ENCODE measurements at places on chromosomes 6 and 20.

GRCh38 chr20:46539113-46539512 lies 11.3 kb downstream of the OCSTAMP start:
- DNase-seq: no peak

DNA sequence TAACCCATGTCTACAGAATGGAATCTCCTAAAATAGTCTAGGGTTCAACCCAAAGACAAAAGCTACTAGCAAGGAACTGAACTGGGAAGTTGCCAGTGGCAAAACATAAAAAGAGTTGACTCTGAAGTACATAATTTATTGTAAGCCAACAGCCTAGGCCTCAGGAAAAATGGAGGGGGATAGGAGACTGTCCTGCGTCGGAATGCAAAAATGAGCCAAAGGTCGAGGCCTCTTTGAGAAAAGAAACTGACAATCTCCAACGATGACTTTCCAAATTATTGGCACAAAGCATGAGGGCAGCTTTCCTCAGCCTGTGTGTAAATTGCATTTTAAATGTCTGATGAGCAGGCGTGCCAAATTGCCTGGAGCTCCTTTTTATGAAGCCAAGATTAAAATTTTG lies 2.1 kb downstream of the COL12A1 start:
- DNase-seq: peak; percentile 30

GRCh38 chr6:47303861-47304260 lies 5.8 kb downstream of the TNFRSF21 start:
- DNase-seq: no peak

- DNase-seq: no peak
These were observed 642 bp downstream of the NKX2-2 start for GRCh38 chr20:21513181-21513663.

GRCh38 chr6:133548423-133549159 lies 307.4 kb downstream of the EYA4 start:
- peak; percentile 65 for DNase-seq

DNA sequence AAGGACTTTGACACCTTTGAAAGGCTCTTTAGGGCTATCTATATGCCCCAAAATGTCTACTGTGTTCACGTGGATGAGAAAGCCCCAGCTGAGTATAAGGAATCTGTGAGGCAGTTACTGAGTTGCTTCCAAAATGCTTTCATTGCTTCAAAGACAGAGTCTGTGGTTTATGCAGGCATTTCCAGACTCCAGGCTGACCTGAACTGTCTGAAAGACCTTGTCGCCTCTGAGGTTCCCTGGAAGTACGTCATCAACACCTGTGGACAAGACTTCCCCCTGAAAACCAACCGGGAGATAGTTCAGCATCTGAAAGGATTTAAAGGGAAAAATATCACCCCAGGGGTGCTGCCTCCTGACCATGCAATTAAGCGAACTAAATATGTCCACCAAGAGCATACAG lies 65.2 kb downstream of the GCNT2 start:
- DNase-seq: no peak

GRCh38 chr6:27267857-27268434 lies 20.4 kb downstream of the PRSS16 start:
- no peak for DNase-seq

DNA sequence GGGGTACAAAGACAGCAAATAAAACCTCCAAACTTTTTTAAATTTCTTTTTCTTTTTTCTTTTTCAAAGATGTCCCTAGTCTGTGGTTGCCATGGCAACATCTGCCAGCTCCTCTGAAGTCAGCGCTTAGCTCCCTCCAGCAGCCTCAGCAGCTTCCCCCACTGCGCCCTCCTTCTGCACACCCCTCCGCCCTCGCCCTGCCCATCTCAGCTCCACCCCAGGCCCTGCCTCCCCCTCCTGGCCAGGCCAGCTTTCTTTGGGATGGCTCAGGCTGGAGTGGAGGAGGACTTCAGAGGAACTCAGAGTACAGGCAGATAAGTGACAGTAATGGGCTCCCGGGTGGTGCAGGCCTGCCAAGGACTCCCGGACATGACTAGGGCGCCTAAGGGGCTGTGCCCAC lies 104.6 kb downstream of the LRFN2 start:
- DNase-seq: no peak

GRCh38 chr6:159616456-159616855 lies 76.6 kb downstream of the SOD2 start:
- no peak for DNase-seq

GRCh38 chr6:137370871-137371633 lies 123.1 kb downstream of the OLIG3 start:
- DNase-seq: no peak

- no peak for DNase-seq
These were observed 353.9 kb downstream of the HACE1 start for GRCh38 chr6:104505838-104506237.

- DNase-seq: no peak
These were observed 627.5 kb downstream of the PRKN start for GRCh38 chr6:162100096-162100495.

GRCh38 chr20:62025832-62026563 lies 39.7 kb downstream of the TAF4 start:
- DNase-seq: peak; percentile 74

GRCh38 chr6:42404484-42404883 lies 47.2 kb downstream of the TRERF1 start:
- DNase-seq: peak; percentile 62

GRCh38 chr6:28765978-28766351 lies 157.8 kb downstream of the TRIM27 start:
- no peak for DNase-seq

DNA sequence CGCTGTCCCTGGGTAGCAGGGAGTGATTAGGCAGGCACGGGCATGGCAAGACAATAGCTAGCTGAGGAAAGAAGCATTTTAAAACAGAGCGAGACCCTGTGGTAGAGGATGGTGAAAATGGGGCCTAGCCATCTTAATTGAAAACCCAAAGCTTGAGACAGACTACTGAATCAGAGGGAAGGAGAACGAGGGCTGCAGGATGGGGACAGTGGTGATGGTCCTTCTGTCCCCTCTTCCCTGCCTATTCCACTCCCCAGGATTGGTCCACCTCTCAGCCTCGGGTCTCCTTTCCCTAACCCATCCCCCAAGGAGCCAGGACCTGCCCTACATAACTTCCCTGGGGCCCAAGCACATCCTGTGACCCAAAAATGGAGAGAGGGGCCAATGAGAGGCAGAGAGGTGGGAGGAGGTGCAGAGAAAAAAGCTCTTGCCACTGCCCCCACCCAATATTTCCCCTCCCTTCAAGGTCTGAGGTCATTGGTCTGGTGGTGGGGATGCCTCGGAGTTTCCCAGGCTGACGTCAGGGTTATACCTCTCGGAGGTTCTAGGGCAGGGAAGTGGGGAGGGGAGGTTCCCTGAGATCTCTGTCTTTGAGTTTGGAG lies 884 bp upstream of the CUTA start:
- DNase-seq: peak; percentile 75

- DNase-seq: no peak
These were observed 94.6 kb downstream of the ARMC2 start for GRCh38 chr6:108942556-108943492.

Measured in amniotic epithelial cell (primary cell).